ENCODE measurements at places on chromosomes 1 and 21.
A peak's percentile ranks its signal among the peaks of the same experiment; 100 is the strongest.

DNA sequence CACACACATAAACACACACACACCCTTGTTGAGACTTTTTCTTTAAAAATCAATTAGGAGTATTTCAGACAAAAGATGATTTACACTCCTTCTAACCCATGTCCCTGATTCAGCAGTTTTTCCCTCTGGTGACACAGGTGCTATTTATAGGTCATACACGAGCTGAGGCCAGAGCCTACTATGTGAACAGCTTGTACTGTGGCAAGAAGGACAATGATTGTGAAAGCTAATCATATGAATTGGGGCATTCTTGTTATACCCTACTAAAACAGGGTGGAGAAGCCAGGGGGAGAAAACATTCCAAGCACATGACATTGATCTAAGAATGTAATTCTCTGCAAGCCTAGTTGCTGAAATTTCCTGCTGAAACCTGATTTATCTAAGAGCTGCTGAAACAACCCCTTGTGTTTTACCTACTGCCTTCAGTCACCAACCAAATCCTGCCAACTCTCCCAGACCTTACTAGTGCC lies 60.3 kb downstream of the XCL1 start:
- DNase-seq, result no peak

GRCh38 chr21:35507181-35507759 lies 458.2 kb upstream of the RUNX1 start:
- DNase-seq, result no peak

- no peak for DNase-seq
Observed at GRCh38 chr1:75791022-75791421, 5.0 kb downstream of the RABGGTB start.

DNA sequence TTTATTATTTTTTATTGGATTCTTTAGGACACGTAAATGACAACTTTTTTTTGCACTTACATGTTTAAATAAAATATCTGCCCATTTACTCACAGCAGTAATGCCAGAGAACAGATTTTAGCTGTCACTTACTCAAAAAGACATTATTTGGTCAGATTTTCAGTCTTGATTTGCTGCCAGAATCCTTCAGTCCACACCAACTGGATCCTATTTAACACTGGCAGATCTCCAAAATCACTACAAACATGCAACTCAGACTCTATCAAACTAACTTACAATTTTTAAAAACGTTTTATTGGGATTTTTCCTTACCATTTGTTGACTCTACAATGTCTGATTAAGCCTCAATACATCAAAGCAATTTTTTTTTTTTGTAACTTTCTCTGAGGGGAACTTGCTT lies 11.1 kb downstream of the ATP6V1G3 start:
- DNase-seq, result no peak

DNA sequence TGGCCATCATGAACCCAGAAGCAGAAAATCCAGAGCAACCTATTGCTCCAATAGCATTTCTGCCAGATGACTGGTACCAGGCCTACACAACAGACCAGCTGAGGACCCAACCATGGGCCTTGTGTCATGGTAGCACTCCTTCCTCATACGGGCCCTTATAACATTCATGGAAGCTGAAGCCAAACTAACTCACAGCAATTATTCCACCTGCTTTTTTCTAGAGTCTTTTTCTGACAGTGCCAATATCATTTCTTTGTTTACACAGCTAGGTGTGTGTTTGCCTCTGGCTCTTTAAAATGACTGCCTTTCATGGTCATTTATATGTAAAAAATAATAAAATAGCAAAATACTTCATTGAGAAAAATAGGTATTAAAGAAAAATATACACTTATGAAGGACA lies 3.9 kb upstream of the WDR64 start:
- DNase-seq, result no peak

DNA sequence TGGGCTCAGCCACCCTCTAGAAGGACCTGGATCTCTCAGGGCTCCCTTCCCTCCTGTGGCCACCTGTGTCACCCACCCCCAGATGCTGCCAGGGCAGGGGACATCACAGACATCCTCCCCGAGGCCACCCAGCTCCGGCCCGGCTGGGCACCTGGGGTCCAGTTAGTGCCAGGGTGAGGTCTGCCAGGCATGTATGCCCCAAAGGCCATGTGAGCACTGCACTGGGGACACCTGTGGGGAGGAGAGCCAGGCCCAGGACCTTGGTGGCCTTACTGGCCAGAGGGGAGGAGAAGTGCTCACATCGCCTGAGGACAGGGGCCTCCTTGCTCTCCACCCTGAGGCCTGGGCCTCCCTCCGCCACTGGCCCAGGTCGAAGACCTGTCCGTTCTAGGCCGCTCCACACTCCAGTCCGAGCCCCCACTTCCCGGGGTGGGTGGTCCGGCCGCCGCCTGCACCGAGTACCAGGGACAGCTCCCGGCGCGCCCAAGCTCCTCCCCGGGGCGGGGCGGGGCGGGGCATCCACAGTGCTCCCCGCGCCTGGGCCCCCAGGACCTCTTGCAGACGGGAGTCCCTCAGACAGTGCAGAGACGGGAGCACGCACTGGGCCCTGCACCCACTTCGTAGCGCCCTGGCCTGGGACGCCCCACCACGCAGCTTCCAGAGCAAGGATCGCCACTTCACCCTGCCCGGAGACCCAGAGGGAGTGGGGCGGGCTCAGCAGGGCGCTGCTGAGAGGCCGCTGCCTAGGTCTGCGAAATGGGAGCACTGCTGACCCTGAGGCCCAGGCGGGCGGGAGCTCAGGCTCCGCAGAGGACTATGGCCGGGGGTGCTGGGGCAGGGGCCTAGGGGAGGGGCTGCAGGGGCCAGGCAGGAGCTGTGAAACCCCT lies 34.3 kb upstream of the CCDC27 start:
- DNase-seq, result no peak

DNA sequence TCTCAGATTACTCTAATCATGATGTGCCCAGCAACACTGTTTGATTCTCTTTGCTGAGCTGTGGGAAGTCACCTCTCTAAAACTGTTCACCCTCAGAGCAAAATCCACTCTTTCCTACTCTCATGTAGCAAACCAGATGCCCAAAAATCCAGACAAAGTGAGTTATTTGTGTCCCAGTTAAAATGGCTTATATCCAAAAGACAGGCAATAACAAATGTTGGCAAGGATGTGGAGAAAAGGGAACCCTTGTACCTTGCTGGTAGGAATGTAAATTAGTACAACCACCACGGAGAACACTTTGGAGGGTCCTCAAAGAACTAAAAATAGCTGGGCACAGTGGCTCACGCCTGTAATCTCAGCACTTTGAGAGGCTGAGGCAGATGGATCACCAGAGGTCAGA lies 384.0 kb downstream of the HHIPL2 start:
- no peak for DNase-seq

DNA sequence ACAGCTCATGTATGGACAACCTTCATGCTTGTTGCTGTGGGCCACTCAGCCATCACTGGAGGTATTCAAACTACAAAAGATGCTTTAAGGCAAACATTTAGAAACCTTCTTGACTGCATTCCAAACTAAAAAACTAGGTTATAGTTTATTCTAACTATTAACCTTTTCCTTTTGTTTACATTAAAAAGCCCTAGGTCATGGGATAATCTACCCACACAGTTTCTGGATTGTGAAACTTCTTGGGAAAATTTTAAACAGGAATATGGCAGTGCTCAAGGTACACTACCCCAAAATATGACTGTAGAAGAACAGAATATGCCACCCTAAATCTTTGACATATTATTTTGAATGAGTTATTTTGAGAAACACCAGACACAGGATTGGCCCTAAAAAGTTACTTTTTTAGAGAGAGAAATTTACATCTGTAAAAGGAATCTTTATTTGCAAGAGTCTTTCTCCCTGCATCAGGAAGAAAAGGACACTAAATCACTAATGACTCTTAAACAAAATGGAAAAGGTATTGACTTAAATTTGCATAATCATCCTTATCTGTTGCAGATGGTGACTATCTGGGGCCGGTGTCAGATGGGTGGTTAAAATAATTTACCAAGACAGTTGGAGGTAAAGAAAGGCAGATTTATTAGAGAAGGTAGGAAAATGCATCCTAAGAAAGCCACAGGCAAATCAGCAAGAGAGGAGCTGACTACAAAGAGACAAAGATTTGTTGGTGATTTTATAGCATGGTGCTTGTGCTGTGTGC lies 25.1 kb upstream of the NUF2 start:
- no peak for DNase-seq

- no peak for DNase-seq
Observed at GRCh38 chr1:28249866-28250295, 9.4 kb upstream of the SESN2 start.

DNA sequence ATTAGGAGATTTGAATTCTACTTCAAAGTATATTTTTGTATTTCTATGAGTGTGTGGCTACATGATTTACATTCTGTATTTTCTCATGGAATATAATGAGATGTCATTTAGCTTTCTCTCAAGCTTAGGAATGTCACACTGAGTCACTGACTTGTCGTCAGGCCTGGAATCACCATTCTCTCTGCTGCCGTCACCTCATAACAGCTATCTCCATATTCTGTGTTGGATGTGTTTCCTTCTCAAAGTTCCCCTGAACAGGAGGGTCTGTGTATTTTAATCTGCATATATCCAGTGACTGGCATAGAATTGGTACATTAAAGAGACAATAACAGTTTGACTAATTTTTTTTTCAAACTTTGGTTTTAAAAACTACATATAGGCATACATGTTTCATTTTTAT lies 35.9 kb downstream of the LYPLAL1 start:
- no peak for DNase-seq

GRCh38 chr1:177864538-177865305 lies 105.1 kb downstream of the SEC16B start:
- no peak for DNase-seq

DNA sequence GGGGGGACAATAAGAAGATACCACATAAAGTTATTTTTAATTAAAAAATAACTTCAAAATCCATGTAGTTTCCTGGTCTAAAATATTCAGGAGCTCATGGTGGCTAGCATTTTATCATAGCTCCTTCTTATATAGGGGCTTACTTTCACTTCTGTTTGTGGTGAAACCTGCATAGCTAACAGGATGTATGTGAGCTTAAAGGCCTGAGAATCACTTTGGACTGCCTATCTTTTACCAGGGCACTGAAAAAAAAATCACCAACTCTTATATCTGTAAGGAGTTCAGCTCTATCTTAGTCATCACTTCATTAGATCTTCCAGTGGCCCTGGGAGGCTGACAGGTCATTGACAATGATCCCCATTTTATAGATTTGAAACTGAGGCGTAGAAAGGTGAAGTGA lies 21.3 kb downstream of the UROD start:
- no peak for DNase-seq

- peak; percentile 81 for DNase-seq
Observed at GRCh38 chr1:20787029-20787839, at the start of gene HP1BP3. HP1BP3 (minus strand) TSS chr1:20787307; CDS start chr1:20780440, 6,867 bp downstream.

DNA sequence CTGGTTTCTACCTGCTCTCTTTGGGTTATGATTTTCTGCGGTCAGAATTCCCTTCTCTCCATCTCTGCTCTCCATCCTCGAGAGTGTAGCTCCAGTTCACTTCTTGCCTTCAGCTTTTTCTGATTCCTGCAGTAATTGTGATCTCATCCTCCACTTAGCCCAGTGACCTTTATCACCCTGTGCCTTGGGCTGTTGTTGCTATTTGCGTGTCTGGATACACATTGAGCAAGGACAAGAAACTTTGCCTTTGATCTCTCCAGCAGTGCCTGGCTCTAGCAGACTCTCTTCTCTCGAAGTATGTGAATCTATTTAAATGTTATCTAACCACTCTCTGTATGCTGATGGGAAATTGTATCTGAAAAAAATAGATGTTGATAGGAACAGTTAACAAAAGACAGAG lies 76.4 kb upstream of the MARK1 start:
- DNase-seq, result no peak

DNA sequence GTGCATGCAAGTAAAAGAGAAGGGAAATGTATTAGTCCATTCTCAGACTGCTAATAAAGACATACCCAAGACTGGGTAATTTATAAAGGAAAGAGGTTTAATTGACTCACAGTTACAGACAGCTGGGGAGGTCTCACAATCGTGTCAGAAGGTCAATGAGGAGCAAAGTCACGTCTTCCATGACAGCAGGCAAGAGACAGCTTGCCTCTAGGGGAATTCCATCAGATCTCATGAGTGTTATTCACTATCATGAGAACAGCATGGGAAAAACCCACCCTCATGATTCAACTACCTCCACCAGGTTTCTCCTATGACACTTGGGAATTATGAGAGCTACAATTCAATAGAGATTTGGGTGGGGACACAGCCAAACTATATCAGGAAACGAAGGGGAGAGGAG lies 8.1 kb downstream of the KRTAP21-3 start:
- DNase-seq, result no peak

- no peak for DNase-seq
Observed at GRCh38 chr1:182113879-182114626, 52.5 kb upstream of the ZNF648 start.

DNA sequence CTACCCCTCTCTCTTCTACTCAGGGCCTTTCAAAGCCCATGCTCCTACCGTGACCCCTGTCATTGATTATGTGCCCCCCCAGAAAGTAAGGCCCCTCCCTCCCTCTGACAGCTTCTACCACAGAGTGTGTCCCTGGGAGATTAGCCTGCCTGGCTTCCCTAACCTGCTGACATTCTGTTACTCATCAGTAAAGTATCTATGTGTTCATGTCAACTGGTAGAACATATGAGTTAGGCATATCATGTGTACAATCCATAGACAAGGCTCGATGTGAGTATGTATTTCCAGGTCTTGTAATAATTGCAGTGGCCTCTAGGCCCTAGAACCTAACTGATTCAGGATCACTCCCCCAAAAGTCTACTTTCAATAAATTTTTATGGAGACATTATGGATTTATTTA lies 120.0 kb downstream of the GIPC2 start:
- no peak for DNase-seq

GRCh38 chr1:201348211-201348566 lies 29.3 kb downstream of the TNNT2 start:
- DNase-seq, result no peak

GRCh38 chr1:109763646-109764415 lies at the start of gene EPS8L3:
EPS8L3 (minus strand) TSS chr1:109763923; CDS start chr1:109761749, 2,174 bp downstream.
- DNase-seq, result no peak

GRCh38 chr1:1755426-1755825 lies 22.8 kb downstream of the NADK start:
- no peak for DNase-seq

- DNase-seq, result no peak
Observed at GRCh38 chr1:90176530-90176929, 181.6 kb downstream of the ZNF326 start.

DNA sequence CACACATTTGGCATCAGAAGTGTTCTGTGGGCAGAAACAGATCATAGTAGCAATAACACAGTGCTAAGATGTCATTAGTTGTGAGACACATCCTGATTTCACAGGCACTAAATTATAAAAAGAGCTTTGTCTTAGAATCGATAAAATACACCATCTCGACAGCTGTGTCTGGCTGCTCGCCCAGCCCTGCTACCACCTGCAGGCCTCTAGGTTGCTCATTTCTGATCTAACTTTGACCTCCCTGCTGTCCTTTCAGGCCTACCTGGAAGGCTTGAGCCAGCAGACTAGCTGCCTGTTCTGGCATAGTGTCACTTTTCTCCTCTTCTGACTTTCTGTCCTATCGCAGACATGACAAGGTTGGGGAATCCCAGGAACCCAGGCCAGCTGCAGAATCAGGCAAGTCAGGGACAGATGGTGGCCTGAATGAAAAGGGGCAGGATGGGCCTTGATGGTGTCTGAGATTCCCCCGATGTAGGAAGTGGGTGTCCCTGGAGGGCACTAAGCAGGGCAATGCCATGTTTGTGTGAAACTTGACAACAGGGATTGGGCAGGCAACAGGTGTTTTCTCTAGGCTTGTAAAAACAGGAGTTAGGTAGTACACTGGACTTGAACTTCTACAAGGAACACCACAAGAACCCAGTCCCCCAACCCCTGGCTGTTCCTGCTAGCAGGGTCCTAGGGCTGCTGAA lies 66.6 kb upstream of the RHOU start:
- no peak for DNase-seq

GRCh38 chr1:11610629-11611180 lies 43.5 kb downstream of the FBXO2 start:
- DNase-seq, result no peak

- DNase-seq, result peak; percentile 26
Observed at GRCh38 chr1:46166521-46167462, 8.1 kb upstream of the TSPAN1 start.

Data from stimulated activated CD4-positive, alpha-beta T cell treated with anti-CD3 and anti-CD28 coated beads, Interleukin-15, amount 100 ng/mL, for 1 hour (primary cell).